Activated T-helper 1 cell treated with anti-CD3 and anti-CD28 coated beads, Interleukin-12 subunit alpha, Interleukin-12 subunit beta, Interleukin-2, Interleukin-4 antibody, amounts not matched to agents 30 ng/mL and 10 ng/mL and 1 ng/mL, durations not matched to agents 14 hours and 24 hours and 36 hours (primary cell): ENCODE measurements at places on chromosomes 16 and 17.

- no peak for DNase-seq
Measured at GRCh38 chr17:34782271-34782670, 179.0 kb downstream of the CCT6B start.

- no peak for DNase-seq
Measured at GRCh38 chr16:14003074-14003570, 68.0 kb upstream of the MRTFB start.

DNA sequence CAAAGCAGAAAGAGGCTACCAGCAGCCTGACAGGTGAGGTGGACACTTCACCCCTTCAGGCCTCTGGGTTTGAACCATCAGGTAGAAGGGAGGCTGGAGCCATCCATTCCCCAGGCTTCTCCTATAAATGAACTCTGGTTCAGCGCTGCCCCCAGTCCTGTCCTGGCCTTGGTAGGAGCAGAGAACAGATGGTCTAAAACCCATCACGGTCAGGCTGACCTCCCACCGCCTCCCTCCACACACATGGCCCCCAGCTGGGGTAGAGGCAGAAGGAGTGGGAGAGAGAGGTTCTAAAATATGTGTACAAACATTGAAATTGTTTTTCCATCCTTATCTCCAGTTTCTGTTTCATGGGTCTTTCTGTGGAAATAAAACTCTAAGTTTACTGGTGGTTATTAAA, 59.7 kb upstream of the DNAJA2 start:
- DNase-seq = no peak

DNA sequence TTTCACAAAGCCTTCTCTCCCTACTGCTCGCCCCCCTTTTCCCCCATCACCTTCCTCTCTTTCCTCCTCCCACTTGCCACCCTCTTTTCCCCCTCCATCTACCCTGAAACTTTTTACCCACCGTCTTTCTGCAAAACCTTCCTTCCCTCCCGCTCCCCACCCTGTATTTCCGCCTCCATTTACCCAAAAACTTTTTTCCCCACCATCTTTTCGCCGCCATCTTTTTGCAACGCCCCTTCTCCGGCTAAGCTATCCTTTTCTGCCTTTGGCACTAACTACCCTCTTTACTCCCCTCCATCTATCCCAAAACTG, 205.2 kb upstream of the WSB1 start:
- DNase-seq = no peak

- DNase-seq = no peak
Measured at GRCh38 chr17:30382345-30382744, 3.6 kb downstream of the CPD start.

DNA sequence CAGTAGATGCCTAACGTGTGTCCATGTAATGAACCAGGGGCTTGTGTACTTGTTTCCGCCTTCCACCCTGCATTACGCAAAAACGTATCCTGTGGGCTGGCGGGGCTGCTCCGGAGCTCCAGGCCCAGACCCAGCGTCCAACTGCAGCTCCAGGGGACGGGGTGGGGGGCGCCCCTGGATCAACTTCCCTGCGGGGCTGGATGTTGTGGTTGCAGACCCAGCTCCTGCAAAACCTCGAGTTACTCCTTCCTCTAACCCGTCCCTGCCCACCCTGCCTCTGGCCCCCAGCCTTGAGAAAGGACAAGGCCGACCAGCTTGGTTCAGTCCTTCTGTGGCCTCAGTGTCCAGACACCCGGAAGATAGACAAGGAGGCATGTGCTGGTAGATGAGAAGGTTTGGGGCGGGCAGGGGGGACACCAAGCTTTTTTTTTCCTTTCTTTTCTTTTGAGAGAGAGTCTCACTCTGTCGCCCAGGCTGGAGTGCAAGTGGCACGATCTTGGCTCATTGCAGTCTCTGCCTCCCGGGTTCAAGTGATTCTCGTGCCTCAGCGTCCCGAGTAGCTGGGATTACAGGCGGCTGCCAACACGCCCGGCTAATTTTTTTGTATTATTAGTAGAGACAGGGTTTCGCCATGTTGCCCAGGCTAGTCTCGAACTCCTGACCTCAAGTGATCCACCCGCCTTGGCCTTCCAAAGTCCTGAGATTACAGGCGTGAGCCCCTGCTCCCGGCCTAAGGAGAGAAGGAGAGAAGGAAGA, 731 bp upstream of the EXOC7 start:
- no peak for DNase-seq

DNA sequence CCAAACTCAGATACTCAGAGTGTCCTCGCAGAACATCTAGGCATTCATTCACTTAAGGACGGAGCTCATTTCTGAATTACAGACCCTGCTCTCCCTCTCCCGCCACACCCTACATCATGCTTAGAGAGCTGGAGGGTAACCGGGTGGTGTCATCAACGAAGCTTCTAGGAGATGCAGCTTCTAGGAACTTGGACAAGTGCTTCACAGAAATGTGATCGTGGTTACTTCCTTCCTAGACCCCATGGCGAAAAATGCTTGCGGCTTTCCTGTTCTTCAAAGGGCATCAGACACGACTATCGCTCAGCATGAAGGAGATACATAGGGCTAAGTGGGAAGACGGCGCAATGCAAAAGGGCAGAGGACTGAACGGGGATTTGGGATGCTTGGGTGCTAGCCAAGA, 126.8 kb downstream of the ZFHX3 start:
- peak; percentile 20 for DNase-seq

- no peak for DNase-seq
Measured at GRCh38 chr17:62572888-62573401, 54.5 kb upstream of the MRC2 start.

DNA sequence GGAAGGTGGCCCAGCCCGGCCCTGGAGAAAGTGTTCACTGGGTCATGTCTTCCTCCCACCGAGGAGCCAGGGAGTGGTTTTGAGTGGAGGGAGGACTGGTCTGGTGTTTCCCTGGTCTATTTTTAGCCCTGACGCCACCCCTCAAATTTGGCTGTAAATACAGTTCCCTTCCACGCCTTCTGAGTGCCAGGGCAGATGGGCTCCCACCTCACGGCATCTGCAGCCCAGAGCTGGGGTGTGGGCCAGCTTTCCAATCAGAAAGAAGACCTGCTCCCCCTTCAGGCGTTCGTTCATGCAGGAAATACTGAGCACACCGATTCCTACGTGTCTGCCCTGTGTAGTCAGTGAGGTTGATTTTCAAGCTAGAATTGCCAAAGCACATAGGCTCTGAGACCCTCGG, 53.7 kb downstream of the SNX20 start:
- peak; percentile 5 for DNase-seq

GRCh38 chr17:76986365-76986764, 118.2 kb downstream of the MGAT5B start:
- DNase-seq = no peak

GRCh38 chr17:6548578-6549330, 7.6 kb downstream of the PITPNM3 start:
- peak; percentile 29 for DNase-seq

DNA sequence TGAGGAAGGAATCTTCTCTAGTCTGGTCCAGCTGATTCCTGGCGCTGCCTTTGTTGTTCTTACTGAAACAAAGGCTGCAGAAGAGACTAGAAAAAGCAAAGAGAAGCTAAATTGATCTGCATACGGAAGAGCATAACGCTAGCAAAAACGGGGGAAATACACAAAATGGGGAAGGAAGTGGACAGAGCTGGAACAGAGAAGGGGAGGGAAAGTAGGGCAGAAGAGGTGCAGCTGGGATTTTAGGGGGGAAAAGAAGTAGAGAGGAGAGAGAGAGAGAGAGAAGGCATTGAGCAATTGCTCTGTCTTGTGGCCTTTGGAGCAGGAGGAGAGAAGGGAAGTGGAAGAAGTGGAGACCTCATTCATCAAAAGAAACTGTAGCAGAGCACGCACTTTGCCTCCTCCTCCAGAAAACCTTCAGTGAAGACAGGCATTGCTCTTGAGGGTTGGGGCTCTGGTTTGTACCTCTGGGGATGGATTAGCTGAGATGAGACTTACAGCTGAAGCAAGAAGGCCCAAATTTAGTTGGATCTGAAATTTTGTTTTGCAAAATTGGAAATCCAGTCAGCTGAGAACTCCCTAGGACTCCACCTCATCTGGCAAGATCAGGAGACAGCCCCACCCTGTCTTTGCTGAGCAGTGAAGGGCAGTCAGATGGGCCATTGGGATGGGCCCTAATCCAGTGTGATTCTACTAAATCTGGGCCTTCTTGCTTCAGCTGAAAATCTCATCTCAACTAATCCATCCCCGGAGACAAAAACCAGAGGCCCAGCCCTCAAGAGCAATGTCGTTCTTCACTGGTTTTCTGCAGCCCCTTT, 55.8 kb downstream of the CDRT4 start:
- no peak for DNase-seq

GRCh38 chr16:89378947-89379771, 111.2 kb downstream of the ANKRD11 start:
- no peak for DNase-seq

- DNase-seq = peak; percentile 34
Measured at GRCh38 chr16:15949210-15950160, at the start of gene ABCC1. ABCC1 (plus strand) TSS chr16:15949616; CDS start chr16:15949752, 136 bp downstream.

- DNase-seq = peak; percentile 52
Measured at GRCh38 chr16:87636050-87636684, 33.9 kb downstream of the JPH3 start.
